ENCODE measurements at places on chromosomes 12 and 14. TPM values are rescaled to one million over a fixed set of nuclear protein-coding genes. Genes with fewer than 3 reads are reported as not detected.

GRCh38 chr14:71049435-71050133, 142.3 kb downstream of the PCNX1 start:
- peak; percentile 43 for DNase-seq

- DNase-seq, result no peak
Observed at GRCh38 chr14:39621223-39621622, 189.0 kb upstream of the FBXO33 start.

DNA sequence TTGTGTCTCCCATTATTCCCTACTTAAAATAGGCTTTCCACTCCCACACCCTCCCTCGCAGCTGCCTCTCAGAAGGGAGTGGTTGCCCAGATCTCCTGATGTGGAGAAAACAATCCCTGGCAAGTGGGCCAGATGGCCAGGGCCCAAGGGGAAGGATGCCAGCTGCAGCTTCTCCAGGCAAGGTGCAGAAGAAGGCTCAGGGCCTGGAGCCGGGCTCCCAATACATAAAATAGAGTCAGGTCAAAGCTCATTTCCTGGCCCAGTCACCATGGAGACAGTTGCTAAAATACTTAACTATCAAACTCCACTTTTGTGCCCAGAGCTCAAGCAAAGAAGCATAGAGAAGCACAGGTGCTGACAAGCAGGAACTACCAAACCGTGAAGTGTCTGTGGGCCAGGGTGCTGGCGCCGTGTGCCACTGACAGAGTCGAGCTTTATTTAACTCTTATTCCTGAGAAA, 45.7 kb upstream of the ITPR2 start:
- peak; percentile 11 for DNase-seq

DNA sequence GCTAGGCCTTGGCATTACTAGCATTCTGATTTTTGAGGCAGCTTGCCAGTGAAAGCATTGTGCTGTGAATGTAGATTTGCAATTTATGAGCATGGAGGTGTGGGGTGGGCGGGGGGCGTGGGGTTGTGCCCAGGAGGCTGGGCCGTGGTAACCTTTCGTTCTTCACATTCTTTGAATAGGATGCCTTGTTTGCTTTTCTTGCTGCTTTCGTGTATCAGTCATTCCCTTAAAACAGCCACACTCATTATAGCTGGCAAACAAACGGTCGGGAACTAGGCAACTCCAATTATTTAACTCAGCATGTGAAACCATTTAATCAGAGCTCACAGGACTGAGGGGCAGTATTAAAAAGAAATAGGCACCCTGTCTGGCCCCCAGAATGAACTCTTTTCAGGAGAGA, 115.9 kb upstream of the PELI2 start:
- DNase-seq, result peak; percentile 73

GRCh38 chr12:8911606-8912268, 2.6 kb upstream of the PHC1 start:
- DNase-seq, result no peak

DNA sequence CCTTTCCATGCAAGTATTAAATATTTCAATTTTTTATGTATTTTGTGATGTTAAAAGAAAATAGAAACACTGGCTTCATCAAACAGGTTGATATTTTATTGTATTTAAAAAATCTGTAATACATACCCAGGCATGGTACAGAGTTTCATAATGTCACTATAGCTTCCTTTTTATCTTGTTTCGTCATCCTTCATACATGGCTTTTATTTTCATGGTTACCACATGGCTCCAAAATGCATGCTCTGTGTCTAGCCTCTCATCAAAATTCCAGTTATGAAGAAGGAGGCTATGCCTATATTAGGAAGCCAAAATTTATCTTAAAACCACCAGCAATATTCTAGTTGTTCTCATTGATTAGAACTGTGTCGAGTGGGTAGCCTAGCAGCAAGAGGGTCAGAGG, 464.8 kb downstream of the BTG1 start:
- no peak for DNase-seq

DNA sequence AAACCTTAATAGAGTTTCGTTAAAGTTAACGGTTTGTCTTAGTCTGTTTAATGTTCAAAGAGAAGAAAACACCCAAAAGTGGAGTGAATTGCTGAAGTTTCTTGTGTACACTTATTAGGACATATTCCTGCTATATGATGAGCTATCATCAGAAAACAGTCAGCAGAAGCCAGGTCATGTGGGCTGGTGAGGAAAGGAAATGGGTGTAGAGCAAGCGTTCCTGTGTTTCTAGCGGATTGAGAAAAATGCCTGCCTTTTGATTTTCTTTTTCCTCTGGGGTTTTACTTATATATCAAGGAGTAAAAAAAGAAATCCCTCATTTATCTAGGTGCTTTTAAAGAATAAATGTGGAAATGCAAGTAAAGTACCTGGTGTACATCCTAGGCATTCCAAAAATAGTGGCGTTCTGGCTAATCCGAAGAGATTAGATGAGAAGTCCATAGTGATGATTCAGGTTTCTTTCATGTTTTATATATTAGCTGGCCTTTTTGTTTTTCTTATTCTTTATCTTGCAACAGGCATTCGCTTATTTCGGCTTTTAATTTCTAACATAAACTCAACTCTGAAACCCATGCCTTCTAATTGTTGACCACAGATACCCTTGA, 50.7 kb downstream of the FLRT2 start:
- DNase-seq, result peak; percentile 45

DNA sequence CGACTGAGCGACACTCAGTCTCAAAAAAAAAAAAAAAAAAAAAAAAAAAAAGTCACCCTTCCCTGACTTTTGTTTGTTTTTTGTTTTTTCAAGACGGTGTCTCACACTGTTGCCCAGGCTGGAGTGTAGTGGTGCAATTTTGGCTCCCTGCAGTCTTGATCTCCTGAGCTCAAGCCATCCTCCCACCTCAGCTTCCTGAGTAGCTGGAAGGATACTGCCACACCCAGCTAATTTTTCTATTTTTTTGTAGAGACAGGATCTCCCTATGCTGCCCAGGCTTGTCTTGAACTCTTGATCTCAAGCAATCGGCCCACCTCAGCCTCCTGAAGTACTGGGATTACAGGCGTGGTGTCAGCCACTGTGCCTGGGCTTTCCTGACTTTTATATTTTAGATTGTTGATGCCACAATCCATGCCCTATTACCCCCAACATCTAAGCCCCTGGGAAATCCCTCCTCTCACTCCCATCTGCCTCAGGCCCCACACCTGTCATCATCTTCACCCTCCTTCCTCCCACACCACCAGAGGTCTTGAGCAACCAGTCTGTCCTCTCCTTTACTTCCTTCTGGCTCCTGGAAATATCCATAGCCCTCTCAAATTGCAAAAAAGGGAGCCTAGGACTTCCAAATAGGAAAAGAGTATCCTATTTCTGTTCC, 7.8 kb downstream of the IKZF4 start:
- DNase-seq, result no peak

Gene CD27
- total RNA-seq, result not detected

Gene RPL10L
- not detected for total RNA-seq

Gene PLEKHD1
- 0.05 TPM for total RNA-seq
